Glutamatergic neuron (in vitro differentiated cells): ENCODE measurements at places on chromosomes 6 and 20. TPM values are rescaled to one million over a fixed set of nuclear protein-coding genes. Genes with fewer than 3 reads are reported as not detected.

The KCNS1 gene
- not detected for total RNA-seq

DNA sequence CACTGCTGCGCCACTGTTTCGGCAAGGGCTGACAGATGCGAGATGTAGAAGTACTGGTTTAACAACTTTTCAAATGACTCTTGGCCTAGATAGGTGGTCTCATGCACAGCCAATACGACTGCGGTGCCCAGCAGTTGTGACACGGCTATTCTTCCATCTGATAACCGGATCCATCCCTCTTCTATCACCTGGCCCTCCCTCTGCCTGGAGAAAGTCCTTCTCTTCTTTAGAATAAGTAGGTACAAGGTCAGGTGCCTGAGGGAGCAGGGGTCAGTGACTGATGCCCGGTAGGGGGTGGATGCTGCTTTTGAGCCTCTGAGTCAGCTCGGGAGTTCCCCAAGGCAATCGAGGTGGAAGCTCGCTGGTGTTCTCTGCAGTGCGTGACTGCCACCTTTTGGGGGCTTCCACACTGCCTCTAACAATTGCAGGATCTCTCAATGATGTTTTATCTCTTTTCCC is 166.8 kb upstream of the GRIK2 start:
- peaks cover 5% of the 10 kb centered on the region for H3K4me1 ChIP-seq
- peak; percentile 68 for DNase-seq
- peaks cover 1% of the 10 kb centered on the region for H3K27me3 ChIP-seq
- H3K27ac ChIP-seq = no peak overlapping the region
- H3K4me3 ChIP-seq = no peak overlapping the region
- no peaks in the 10 kb centered on the region for H3K36me3 ChIP-seq

DNA sequence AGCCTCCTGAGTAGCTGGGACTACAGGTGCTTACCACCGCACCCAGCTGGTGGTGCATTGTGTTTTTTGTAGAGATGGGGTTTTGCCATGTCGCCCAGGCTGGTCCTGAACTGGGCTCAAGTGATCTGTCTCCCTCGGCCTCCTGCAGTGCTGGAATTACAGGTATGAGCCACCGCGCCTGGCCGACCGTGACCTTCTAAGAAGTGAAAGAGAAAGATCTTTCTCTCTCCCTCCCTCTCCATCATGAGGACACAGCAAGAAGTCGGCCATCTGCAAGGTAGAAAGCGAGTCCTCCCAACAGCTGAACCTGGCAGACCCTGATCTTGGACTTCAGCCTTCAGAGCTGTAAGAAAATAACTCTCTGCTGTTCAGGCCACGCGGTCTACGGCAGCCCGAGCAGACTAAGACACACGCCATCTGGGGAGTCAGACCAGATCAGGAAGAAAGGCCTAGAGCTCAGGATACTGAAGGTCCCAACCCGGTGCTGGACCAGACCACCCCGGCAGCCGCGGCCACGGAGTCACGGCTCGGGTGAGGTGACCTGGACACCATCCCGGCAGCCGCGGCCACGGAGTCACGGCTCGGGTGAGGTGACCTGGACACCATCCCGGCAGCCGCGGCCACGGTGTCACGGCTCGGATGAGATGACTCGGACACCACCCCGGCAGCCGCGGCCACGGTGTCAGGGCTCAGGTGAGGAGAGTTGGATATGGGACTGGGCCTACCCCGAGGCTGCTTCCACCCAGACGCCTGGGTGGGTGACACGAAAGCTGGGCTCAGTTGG is 9.6 kb downstream of the GMEB2 start:
- H3K4me1 ChIP-seq = peaks cover 3% of the 10 kb centered on the region
- no peak overlapping the region for H3K27ac ChIP-seq
- no peak for DNase-seq
- H3K27me3 ChIP-seq = peaks cover 8% of the 10 kb centered on the region
- H3K4me3 ChIP-seq = no peak overlapping the region
- peaks cover 7% of the 10 kb centered on the region for H3K36me3 ChIP-seq

GRCh38 chr6:12012038-12012557 is at the start of gene HIVEP1:
Gene HIVEP1, plus strand, starts transcription at chr6:12012312. Its CDS starts 3,317 bp downstream, at chr6:12015629.
- peak; percentile 68 for DNase-seq
- peaks cover 1% of the 10 kb centered on the region for H3K36me3 ChIP-seq

The CYP24A1 gene
- not detected for total RNA-seq

The ENPP5 gene
- 1.2 TPM for total RNA-seq

- no peak for DNase-seq
- H3K27me3 ChIP-seq = no peaks in the 10 kb centered on the region
- H3K36me3 ChIP-seq = no peaks in the 10 kb centered on the region
- H3K27ac ChIP-seq = no peak overlapping the region
- H3K4me3 ChIP-seq = no peak overlapping the region
Measured at GRCh38 chr6:119129148-119129967, 50.9 kb upstream of the FAM184A start.

DNA sequence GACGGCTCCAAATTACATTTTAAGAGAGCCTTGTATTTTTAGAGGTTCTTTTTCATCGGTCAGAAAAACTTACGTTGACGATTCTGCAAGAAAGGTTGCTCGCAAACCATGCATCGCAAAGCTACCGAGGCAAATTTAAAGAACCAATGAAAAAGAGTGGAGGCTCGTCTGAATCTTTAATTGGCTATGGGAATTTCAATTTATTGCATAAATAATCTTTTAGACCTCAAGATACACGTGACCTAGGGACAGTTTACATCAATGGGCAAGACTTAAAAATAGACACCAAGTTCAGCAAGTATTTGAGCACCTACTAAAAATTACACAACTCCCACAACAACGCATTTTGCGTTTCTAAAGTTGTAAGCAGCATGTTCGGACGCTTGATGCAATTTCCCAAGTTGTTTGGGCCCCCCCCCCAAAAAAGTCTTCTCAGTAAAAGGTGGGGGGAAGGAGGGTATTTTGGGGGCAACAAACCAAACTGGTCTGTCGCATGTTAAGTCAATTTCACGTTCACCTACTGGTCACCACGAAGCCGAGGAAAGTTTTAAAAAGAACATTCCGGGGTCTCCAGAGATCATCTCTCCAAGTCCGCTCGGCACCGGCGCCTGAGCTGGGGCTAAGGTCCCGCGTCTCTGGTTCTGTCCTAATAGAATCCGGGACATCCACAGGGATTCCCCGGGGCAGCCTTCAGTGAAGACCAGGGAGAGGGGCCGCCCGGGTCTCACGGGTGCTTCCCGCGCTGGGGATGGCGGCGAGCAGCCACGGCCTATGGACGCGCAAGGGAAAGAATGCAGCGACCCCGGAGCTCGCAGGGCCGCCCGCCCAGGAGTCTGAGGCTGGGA is 851 bp downstream of the SNX5 start:
- H3K36me3 ChIP-seq = no peaks in the 10 kb centered on the region
- H3K4me3 ChIP-seq = peak overlapping the region; percentile 87
- H3K4me1 ChIP-seq = peaks cover 36% of the 10 kb centered on the region

DNA sequence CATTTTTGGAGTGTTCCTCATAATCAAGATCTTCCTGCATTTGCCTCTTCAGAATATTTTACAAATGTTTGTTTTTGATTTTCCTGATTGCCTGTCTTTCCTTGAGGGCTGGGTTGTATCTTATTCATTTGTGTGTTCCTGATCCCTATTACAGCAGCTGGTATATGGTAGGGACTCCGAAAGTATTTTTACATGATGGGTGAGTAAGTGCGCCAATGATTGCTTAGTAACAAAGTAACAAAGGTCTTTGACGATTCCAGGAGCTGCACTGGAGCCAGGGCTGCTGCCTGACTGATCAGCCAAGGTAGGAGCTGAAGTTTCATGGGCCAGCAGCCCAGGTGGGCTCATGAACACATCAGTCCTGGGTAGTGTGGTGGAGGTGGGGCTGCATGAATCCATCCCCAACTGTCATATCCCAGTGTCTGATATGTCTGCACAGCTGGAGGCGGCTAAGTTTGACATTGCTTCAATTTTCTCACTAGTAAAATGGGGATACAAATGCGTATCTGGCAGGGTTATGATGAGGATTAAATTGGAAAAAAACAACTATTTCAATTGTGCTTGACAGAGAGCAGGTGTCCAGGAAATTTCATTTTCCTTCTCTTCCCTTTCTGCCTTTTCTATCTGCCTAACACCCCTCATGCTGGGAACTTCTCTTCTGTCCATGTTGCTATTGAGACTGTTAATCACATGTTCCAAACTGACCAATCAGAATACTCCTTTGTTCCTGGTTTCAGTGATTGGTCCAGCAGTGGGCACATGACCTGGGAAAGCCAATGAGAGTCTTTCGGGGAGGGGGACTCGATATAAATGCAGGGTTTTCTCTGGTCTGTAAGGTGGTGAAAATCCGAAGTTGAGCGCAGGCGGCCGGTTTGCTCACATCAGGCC is 90.7 kb downstream of the CDH26 start:
- H3K4me1 ChIP-seq = no peaks in the 10 kb centered on the region
- peaks cover 1% of the 10 kb centered on the region for H3K27me3 ChIP-seq
- no peak for DNase-seq
- H3K36me3 ChIP-seq = no peaks in the 10 kb centered on the region

DNA sequence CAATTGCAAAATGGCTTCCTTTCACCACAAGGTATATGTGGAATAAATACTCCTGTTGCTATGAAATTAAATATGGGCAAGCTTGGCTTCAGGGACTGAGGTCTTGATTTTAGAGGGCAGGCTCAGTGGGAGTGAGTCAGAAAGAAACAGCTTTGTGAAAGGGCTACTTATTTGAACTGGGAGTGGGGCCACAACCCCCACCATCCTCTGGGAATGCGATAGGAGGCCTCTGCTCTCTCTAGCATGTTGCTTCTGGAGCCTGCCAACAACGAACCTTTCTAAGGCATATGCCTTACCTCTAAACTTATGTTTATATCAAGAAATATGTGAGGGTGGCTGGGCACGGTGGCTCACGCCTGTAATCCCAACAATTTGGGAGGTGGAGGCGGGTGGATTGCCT is 149.7 kb downstream of the LRRC1 start:
- H3K27me3 ChIP-seq = no peaks in the 10 kb centered on the region
- no peak overlapping the region for H3K4me3 ChIP-seq
- H3K27ac ChIP-seq = no peak overlapping the region

GRCh38 chr6:18141805-18142590 is 12.9 kb downstream of the TPMT start:
- H3K27me3 ChIP-seq = no peaks in the 10 kb centered on the region
- H3K4me3 ChIP-seq = no peak overlapping the region
- no peaks in the 10 kb centered on the region for H3K36me3 ChIP-seq
- no peaks in the 10 kb centered on the region for H3K4me1 ChIP-seq
- DNase-seq = no peak

The STX7 gene
- 62.7 TPM for total RNA-seq

The SEMG1 gene
- not detected for total RNA-seq

- no peak for DNase-seq
- no peak overlapping the region for H3K27ac ChIP-seq
- peaks cover 3% of the 10 kb centered on the region for H3K27me3 ChIP-seq
- no peaks in the 10 kb centered on the region for H3K36me3 ChIP-seq
Measured at GRCh38 chr20:9600562-9600961, 86.2 kb downstream of the LAMP5 start.

The ECT2L gene
- 2.7 TPM for total RNA-seq

GRCh38 chr20:56736285-56736857 is 107.3 kb downstream of the TFAP2C start:
- H3K27me3 ChIP-seq = peaks cover 6% of the 10 kb centered on the region
- H3K27ac ChIP-seq = no peak overlapping the region
- H3K36me3 ChIP-seq = no peaks in the 10 kb centered on the region
- H3K4me3 ChIP-seq = no peak overlapping the region
- H3K4me1 ChIP-seq = peaks cover 8% of the 10 kb centered on the region

DNA sequence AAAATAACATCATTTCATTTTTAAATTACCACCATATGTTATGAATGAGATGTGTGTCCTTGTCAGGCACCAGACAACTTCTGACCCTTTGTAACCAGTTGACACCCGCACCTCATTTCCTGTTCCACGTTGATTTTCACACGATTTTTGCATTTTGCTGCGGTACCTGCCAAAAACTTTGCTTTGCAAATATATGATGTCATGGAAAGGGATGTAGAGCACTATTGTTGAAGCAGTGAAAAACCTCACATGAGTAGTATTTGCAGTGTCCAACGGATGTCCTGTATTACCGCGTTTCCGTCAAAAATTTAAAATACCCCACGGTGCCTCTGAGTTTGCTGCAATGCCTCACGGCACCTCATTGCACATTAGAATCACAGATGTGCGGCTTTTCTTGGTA is 115.6 kb downstream of the MTHFD1L start:
- no peaks in the 10 kb centered on the region for H3K27me3 ChIP-seq
- no peak for DNase-seq
- no peak overlapping the region for H3K27ac ChIP-seq
- no peaks in the 10 kb centered on the region for H3K36me3 ChIP-seq
- H3K4me1 ChIP-seq = peaks cover 7% of the 10 kb centered on the region

DNA sequence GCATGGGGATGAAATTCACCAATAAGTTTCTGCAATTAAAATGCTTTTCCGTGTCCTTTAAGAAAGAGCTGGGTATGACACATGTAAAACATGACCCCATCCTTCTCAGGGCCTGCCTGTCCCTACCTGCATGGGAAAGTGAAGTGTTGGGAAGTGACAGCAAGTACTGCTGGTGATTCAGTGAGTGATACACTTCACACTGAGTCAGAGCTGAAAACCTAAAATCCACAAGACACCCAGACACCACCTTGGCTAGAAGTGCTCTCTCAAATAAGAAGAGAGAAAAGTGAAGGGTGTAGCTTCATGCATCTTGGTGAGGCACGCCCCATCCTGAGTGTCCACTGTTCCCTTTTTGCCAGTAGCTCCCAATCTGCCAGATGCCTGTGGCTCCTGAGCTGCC is 3.3 kb downstream of the RAB22A start:
- H3K27ac ChIP-seq = no peak overlapping the region
- no peak for DNase-seq
- H3K4me3 ChIP-seq = no peak overlapping the region
- H3K4me1 ChIP-seq = peaks cover 3% of the 10 kb centered on the region
- H3K36me3 ChIP-seq = peaks cover 12% of the 10 kb centered on the region

- H3K4me1 ChIP-seq = no peaks in the 10 kb centered on the region
- no peak overlapping the region for H3K4me3 ChIP-seq
- no peaks in the 10 kb centered on the region for H3K36me3 ChIP-seq
Measured at GRCh38 chr6:11462742-11463397, 74.7 kb upstream of the TMEM170B start.

The CBLN4 gene
- total RNA-seq = not detected

DNA sequence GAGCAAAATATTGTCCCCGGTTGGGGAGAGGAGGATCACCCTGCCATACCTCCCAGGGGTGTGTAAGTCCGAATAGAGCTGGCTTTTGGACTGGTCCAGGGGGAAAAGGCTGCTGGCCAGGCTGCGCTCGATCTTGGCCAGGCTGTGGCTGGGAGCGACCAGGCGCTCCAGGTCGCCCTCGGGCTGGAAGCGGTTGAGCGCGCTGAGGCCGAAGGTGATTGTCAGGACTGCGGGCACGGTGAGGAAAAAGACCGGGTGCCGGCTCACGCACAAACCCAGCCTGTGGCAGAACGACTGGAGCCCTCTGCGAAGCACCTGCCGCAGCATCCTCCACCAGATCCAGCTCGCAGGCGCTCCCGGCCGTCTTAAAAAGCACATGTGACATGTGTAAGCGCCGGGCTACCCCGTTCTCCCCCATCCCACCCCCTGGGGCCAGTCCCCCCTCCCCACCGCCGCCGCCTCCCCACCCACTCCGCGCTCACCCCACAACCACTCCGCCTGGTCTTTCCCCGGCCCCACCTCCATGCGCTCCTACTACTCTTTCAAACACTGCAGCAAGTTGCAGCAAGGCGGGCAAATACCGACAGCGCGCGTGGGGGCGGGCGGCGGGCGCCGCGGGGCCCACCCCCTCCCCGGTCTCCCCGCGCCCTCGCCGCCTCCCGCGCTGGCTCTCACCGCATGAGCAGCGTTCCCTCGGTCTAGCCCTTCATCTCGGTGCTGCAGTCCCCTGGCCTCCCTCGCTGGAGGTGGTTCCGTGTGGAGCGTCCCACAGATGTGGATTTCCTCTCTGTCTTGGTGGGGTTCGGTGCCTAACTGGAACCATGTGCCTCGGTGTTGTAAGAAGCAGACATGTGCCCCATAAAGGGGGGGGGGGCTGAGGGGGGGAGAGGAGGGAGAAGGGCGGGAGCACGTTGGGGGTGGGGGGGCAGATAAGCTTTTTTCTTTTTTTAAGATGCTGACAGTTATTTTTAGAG is 42.4 kb downstream of the PTCHD4 start:
- peak overlapping the region; percentile 79 for H3K4me3 ChIP-seq
- H3K36me3 ChIP-seq = no peaks in the 10 kb centered on the region
- peaks cover 6% of the 10 kb centered on the region for H3K4me1 ChIP-seq
